K562 (cell line): ENCODE measurements at places on chromosomes 5 and 9. TPM values are rescaled to one million over a fixed set of nuclear protein-coding genes. Genes with fewer than 3 reads are reported as not detected.

SPATA31C1 gene
- total RNA-seq, result 0.07 TPM in 1 of 2 replicates, not detected in the other

GFM2 gene
- total RNA-seq, result 39.0 and 42.3 TPM in 2 replicates

GHR gene
- 0.13 TPM in 1 of 2 replicates, not detected in the other for total RNA-seq

HRH2 gene
- 0.07 TPM in 1 of 2 replicates, not detected in the other for total RNA-seq

DBH gene
- total RNA-seq, result not detected in 2 replicates

IGIP gene
- 1.1 and 1.2 TPM in 2 replicates for total RNA-seq

WHRN gene
- total RNA-seq, result 14.1 and 17.1 TPM in 2 replicates

AIF1L gene
- total RNA-seq, result 1.7 and 2.0 TPM in 2 replicates

PCDHB5 gene
- total RNA-seq, result not detected in 2 replicates

FYB1 gene
- 17.4 and 22.5 TPM in 2 replicates for total RNA-seq

GCNT4 gene
- 0.02 TPM in 1 of 2 replicates, not detected in the other for total RNA-seq

PCDHGA4 gene
- 0.27 and 0.40 TPM in 2 replicates for total RNA-seq

RETREG1 gene
- 0.20 TPM in 2 replicates for total RNA-seq

KIF2A gene
- total RNA-seq, result 84.7 and 90.6 TPM in 2 replicates
